ENCODE measurements at places on chromosomes 16 and 17.
A peak's percentile ranks its signal among the peaks of the same experiment; 100 is the strongest.

DNA sequence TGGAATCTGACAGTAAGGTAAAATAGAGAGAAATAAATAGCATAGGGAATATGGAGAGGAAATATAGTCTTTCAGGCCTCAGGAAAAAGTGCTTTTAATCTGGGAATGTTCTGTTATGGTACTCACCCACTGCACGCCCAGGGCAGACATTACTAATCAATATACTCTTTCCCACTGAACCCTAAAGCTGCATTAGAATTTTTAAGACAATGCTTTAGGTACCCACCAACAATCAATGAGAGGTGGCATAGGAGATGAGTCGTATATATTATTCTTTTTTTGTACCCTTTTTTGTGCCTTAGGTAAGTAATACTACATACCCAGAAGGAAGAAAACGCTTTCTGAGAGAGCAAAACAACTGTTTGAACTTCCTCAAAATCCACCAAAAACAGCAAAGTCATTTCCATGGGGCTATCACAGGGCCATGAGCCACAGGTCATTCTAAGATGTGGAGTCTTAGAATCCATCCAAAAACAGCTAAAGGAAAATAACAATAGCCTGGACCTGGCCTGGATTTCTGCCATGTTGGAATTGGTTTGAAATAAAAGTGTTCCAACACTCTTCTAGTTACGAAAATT, 542.1 kb downstream of the XYLT1 start:
- DNase-seq: no peak

DNA sequence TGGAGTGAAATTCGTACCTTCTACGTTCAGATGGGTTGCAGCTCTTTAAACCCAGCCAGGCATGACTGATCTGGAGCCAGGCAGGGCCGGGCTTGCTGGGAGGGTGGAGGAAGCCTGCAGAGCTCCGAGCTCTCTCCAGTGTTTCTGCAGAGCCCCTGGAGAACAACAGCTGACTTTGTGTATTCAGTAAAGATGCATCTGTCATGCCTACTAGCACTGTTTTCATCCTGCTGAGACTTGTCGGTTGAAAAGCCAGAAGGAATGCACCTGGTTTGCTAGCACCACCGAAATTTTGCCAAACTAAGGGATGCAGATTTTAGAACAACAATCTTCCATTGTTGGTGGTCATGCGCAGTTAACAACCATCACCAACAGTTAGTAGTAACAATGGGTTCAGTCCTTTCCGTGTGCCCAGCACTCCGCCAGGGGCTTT, 22.4 kb upstream of the SCNN1B start:
- DNase-seq: no peak

DNA sequence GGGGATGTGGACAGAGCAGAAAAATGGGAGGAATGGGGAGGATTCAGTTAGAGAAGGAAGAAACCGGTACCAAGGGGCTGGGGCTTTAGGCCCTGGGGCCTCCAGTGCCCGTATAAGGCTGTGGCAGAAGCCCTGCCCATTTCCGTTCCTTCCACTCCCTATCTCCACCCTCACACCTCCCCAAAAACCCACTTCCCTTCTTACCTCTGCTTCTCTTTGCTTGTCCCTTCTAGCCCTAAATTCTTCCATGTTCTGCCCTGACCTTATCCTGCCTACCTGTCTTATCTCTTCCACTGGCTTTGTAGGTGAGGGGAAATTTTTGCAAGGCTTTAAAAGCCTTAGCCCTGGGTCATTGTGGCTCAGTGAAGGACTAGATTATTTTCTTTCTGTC, 4.1 kb downstream of the RNF167 start:
- no peak for DNase-seq

- no peak for DNase-seq
Observed at GRCh38 chr16:28087675-28088300, 24.3 kb upstream of the GSG1L start.

- DNase-seq: no peak
Observed at GRCh38 chr16:81779536-81780320, 637 bp downstream of the PLCG2 start.

- DNase-seq: no peak
Observed at GRCh38 chr16:21145738-21146137, 4.9 kb downstream of the DNAH3 start.

GRCh38 chr17:49890852-49891251, 43.0 kb upstream of the TAC4 start:
- DNase-seq: no peak

GRCh38 chr17:27495460-27495859, 39.2 kb downstream of the KSR1 start:
- DNase-seq: no peak

- no peak for DNase-seq
Observed at GRCh38 chr17:45107293-45108010, 24.9 kb downstream of the PLCD3 start.

DNA sequence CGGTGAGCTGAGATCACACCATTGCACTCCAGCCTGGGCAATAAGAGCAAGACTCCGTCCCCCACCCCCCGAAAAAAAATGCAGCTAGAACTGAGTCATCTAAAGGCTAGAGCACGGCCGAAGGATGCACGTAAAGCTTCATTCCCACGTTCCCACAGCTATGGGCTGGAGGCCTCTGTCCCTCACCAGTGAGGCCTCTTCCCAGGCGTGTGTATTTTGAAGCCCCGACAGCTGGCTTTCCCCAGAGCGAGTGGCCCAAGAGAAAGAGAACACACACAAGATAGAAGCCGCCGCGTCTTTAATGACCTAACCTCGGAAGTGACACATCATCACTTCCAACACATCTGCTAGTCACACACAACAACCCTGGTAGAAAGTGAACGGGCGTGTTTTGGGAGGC, 6.6 kb upstream of the KCTD5 start:
- DNase-seq: no peak

- DNase-seq: no peak
Observed at GRCh38 chr16:55249936-55250335, 74.1 kb upstream of the IRX6 start.

- no peak for DNase-seq
Observed at GRCh38 chr17:47265983-47266541, 12.4 kb downstream of the ITGB3 start.

- no peak for DNase-seq
Observed at GRCh38 chr17:47846716-47847340, 4.1 kb downstream of the SP6 start.

DNA sequence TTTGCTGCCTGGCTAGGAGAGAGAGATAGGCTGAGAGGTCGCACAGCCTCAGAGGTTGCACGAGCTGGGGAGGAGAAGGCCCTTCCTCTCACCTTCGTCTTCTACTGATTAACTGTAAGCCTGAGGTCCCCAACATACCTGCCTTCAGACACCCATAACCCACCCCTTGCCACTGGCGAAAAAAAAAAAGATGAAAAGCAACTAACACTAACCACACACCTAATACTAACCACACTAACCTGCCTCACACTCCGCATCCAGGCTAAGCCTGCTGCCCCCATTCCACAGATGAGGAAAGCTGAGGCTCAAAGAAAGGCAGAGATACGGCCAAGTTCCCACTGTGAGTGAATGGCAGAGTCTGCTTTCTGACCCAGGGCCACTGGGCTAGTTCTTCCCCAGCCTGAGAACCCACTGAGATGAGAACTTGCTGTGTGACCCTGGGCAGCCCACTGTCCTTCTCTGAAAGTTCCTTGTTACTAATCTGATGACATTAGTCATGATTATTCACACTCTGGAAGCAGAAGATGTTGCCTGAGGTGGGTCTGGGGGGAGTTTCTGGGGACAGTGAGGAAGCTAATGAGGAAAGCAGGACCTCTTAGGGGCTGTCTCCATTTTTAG, 4.6 kb downstream of the IL21R start:
- DNase-seq: peak; percentile 73

DNA sequence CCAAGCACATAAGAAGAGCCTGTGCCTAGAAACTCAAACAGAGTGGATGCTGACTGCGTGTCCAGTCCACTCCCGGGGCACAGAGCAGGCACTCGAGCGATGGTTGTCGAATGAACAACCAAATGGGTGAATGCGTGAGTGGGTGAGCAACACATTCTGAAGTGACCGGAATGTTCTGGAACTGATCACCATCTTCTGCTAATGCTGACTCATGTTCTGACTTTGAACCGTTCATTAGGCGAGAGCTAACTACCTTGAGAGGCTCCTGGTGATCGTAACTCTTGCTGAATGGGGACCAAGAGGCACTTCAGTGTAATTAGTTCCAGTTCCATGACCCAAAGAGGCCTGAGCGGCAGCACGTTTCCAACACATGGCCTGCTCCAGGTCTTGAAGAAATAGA, 37.9 kb downstream of the IRF8 start:
- peak; percentile 68 for DNase-seq

GRCh38 chr16:89383095-89384003, 107.0 kb downstream of the ANKRD11 start:
- peak; percentile 63 for DNase-seq

- no peak for DNase-seq
Observed at GRCh38 chr17:73901661-73902415, 257.6 kb upstream of the SDK2 start.

- DNase-seq: no peak
Observed at GRCh38 chr17:9908649-9909042, 3.6 kb upstream of the RCVRN start.

DNA sequence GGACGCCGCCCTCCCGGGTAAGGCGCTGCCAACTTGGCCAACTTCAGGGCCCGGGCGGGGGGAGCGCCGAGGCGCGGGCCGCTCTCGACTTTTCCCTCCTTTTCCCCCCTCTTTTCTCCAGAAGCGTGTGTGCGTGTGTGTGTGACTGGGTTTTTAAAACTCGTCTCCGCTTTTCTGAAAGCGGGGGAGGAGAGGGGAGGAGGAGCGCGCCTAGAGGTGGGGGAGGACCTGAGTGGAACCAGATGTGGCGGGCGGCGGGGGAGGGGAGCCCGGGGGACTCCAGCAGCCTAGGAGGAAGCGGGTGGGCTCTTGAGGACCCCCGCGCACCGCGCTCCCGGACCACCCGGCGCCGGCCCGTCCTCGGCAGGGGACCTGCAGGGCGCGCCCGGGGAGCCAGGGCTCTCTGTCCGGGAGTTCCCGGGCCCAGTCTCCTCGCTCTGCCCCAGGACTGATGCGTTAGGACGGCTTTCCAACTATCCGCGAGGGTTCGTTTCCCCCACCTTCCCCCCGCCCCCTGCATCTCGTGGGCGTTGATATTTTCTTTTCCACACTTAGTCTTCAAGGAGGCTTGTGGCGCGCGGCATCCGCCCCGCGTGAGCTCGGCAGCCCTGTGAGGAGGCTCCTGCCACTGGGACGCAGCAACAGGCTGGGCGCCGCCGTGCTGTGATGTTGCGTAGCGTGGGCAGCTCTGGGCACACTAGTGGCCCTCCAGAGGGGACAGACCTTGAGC, 599 bp downstream of the MRC2 start:
- no peak for DNase-seq

DNA sequence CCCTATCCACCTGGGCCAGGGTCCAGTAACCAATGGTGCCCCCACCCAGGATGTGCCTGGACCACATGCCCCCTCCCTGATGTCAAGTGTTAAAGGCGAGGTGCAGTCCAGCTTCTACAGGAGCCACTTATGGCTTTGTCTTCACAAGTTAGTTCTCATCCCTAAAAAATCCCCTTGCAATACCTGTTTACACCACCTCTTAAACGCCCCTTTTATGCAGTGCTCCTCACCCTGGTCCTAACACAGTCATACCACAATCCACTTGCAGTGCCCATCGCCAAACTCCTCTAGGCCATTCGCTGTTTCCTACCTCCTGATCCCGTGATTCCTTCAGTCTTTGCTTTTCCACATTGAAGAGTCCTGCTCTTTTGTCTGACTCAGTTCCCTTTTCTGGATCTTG, 7.1 kb downstream of the GLYR1 start:
- no peak for DNase-seq

DNA sequence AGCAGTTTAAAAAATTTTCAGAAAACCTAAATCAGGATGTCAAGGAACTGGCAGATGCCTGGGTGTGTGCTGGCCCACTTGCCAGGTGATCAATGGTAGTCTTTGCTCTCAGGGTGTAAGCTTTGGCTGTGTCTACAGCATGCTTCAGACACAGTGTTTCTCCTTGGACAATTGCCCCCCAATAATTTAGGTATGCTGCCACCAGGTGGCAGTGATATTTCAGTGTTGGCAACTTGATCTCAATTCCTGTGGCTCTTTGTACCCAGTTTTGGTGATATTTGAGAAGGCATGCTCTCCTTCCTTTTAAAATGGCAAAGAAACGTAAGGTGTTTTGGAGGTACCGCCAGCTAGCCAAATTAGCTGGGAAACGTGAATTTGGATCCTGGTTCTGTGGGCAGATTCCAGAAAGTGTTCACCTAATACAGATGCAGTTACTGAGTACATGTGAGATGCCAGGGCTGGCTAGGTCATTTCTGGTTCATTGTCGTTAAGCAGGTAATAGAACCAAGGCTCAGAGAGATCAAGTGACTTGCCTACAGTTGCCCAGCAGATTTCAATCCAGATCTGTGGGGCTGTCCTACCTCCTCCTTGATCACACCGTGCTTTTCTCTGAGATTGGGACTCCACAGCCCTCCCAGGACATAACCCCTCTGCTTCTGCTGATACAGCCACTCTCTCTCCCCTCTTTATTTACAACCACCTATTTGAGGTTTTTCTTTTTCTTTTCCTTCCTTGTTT, 155.6 kb upstream of the PLCG2 start:
- peak; percentile 73 for DNase-seq

GRCh38 chr16:8751481-8752311, 45.7 kb downstream of the TMEM186 start:
- DNase-seq: no peak

DNA sequence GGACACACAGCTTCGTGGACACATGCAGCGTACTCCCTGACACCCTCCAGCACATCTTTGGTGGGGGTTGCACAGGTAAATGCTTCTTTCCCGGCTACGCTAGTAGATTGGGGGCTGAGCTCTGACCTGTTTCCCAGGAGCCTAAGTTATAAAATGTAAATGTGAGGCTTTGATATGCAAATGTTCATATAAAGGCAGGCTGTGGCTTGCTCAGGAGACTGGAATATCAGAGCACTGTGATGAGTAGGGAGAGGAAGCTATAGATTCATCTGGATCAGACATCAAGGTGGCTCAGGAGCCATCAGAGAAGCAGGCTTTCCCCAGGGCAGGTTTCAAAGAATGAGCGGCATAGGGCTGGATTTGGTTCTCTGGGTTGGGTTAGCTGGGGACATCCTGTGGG, 3.4 kb upstream of the ETV4 start:
- no peak for DNase-seq

GRCh38 chr17:27640790-27641189, 9.8 kb downstream of the LGALS9 start:
- no peak for DNase-seq

- no peak for DNase-seq
Observed at GRCh38 chr17:70308618-70309017, 139.3 kb downstream of the KCNJ2 start.

- no peak for DNase-seq
Observed at GRCh38 chr17:79548116-79548515, 62.7 kb downstream of the RBFOX3 start.

- DNase-seq: no peak
Observed at GRCh38 chr16:15575293-15576049, 67.5 kb downstream of the MARF1 start.

DNA sequence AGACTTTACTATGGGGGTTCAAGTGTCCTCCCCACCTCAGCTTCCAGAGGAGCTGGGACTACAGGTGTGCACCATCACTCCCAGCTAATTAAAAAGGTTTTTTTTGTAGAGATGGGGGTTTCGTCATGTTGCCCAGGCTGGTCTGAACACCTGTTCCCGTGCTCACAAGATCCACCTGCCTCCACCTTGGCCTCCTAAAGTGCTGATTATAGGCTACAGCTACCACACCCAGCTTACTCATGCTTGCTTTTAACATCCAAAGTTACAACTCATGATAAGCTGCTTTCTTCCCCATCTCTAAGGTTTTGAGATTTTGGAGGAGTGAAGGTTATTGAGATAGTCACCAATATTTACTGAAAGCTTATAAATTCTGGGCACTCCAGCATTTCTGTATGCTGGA, 2.6 kb downstream of the NUP88 start:
- DNase-seq: no peak

GRCh38 chr17:18262111-18262510, 1.6 kb downstream of the MIEF2 start:
- no peak for DNase-seq

Data from stimulated activated effector memory CD8-positive, alpha-beta T cell treated with anti-CD3 and anti-CD28 coated beads, Interleukin-12 subunit alpha, Interleukin-12 subunit beta, amount 100 ng/mL, for 72 hours (primary cell).